ENCODE measurements at places on chromosomes 2 and 18.

DNA sequence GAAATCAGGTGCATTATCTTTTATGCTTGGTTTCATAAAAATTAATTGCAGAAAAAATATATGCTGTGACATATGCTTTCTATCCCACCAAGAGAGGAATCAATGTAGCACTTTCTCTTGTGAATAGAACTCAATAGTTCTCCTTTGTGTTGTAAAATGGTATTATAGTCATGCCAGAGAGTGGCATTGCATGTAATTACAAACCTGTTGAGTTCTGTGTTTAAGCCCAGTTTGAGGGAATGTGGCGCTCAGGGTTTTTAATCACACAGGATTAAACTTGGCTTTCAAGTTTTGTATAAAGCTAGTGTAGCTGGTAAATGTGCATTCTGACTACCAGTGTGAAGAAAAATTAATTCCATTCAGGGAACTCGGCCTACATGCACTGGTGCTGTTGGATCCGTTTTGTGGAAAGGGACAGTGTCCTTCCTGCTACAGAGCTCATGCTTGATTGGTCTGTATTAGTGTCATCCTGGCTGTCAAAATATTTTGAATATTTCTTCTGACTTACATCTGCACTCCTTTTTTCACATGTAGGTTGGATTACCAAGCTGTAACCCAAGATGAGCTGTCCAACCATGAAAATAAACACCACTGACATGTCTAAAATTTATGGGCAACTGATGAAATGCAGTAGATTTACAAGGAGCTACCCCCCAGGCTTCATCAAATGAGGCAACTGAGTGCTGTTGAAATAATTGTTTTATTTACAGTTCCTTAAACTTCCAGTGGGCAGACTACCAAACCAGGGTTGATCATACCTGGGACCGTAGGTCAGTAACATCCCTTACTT, 80.3 kb downstream of the SLC4A3 start:
- no peak for DNase-seq

GRCh38 chr2:137339051-137339450, 573.7 kb downstream of the THSD7B start:
- DNase-seq: no peak

DNA sequence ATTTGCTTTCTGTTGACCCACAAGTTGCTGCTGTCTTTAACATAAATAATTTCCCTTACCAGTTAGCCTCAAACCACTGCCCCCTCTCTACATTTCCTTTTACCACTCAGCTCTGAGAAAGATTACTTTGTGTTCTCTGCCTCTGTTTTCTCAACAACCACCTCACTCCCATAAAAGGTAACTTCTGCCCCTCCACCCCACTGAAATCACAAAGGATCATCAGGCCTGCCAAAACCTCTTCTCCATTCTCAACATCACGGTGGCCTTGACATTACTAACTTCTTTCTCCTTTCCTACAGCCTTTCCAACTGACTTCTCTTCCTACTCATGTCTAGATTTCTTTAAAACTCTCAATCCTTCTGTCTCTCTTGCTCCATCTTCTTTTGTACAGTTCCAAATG, 10.1 kb downstream of the ACADL start:
- no peak for DNase-seq

- no peak for DNase-seq
These were observed 47.5 kb downstream of the ARID5A start for GRCh38 chr2:96584017-96584416.

DNA sequence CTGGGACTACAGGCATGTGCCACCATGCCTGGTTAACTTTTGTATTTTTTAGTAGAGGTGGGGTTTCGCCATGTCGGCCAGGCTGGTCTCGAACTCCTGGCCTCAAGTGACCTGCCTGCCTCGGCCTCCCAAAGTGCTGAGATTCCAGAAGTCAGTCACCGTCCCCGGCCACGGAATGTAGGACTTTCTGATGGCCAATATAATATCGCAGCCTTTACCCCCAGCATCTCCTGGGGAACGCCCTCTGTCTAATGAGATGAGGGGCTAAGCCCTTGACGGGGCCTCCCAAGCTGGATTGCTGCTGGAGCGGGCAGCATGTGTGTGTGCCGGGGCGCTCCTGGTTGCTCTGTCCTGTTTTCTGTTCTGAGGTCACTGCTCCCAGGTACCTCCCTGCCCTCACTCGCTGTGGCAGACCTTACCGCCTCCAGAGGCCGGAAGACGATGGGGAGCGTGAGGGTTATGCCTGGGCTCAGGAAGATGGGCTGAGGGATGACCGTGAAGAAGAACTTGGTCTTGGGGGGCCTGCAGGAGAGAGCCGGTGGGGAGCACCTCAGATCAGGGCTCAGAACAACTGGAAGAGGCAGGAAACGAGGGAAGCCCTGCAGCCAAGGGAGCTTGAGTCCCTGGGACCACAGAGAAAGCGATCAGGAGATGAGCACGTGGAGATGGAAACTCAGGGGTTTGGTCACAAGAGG, 9.1 kb downstream of the CFAP65 start:
- DNase-seq: no peak

GRCh38 chr2:88451811-88452564, 505 bp downstream of the FOXI3 start:
- no peak for DNase-seq

- no peak for DNase-seq
These were observed 179.5 kb downstream of the PTGR3 start for GRCh38 chr18:75029481-75029880.

- DNase-seq: no peak
These were observed 297.4 kb downstream of the TGIF1 start for GRCh38 chr18:3747176-3747973.

GRCh38 chr2:554444-554843, 122.8 kb downstream of the TMEM18 start:
- DNase-seq: no peak

DNA sequence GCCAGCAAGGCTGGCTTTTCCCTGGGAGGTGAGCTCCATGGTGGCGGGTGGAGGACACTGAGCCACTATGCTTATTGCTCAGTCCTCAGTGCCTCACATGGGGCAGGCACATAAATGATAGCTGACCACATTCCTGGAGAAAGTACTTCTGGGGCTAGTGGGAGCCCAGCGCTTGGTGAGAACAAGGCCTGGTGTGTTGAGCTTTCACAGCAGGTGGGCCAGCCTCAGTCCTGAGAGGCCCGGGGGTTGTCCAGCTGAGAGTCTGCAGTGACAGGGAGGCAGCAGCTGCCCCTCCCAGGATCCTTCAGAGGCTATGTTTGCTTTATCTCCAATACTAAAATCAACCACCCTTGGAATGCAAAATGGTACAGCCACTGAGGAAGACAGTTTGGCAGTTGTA, 217.7 kb downstream of the ZBTB7C start:
- no peak for DNase-seq

DNA sequence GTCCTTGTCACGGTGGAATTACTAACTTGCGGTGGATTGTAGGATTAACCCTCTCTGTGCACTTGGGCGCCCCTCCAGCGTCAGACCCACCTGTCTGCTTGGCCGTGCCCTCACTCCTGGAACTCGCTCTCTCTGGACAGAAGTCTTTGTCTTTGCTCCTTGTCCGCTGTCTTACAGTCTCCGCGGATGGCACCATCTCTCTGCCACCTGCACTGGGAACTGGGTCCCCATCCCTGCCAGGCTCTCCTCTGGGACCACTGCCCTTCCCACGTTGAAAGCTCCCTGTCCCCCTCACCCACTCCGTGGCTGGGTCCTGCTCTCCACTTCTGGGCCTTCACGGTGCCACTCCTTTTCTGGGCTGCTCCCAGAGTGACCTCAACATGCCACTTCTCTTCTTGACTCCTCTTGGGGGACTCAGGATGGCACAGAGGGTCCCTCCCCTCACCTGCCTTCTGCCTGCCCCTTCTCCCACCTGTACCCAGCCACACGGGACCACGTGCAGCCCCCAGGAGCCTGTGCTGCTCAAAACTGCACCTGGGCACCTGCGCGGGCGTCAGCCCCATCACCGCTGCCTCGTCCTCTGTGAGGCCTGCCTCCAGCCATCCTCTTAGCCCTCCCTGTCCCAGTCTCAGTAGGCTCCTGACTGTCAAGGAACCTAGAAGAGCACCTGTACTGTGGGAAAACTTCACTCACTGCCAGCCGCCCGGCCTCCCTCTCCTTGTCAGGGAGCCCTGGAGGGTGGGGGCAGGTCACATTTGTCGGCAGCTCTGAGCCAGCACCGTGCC, 11.1 kb downstream of the CNDP2 start:
- DNase-seq: no peak

GRCh38 chr2:71853858-71854257, 293.8 kb downstream of the CYP26B1 start:
- DNase-seq: no peak

GRCh38 chr2:138974651-138975050, 194.5 kb upstream of the NXPH2 start:
- no peak for DNase-seq

GRCh38 chr2:37740164-37740739, 68.8 kb upstream of the CDC42EP3 start:
- DNase-seq: no peak

DNA sequence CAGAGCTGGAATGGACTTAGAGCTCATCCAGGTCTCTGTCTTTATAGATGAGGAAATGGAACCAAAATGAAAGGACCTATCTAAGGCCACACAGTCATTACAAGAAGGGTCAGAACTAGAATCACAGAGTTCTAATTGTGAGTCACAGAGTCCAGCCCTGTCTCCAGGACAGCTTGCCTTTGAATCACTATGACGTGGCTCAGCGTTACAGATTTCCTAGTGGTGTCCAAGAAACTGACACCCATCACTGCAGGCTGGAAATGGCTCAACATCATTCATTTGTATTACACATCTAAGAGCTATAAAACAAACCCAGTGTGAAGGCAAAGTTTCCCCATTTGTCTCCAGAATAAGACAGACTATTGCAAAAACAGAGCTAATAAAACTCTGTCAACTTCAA, 164.3 kb upstream of the SIX2 start:
- DNase-seq: no peak

DNA sequence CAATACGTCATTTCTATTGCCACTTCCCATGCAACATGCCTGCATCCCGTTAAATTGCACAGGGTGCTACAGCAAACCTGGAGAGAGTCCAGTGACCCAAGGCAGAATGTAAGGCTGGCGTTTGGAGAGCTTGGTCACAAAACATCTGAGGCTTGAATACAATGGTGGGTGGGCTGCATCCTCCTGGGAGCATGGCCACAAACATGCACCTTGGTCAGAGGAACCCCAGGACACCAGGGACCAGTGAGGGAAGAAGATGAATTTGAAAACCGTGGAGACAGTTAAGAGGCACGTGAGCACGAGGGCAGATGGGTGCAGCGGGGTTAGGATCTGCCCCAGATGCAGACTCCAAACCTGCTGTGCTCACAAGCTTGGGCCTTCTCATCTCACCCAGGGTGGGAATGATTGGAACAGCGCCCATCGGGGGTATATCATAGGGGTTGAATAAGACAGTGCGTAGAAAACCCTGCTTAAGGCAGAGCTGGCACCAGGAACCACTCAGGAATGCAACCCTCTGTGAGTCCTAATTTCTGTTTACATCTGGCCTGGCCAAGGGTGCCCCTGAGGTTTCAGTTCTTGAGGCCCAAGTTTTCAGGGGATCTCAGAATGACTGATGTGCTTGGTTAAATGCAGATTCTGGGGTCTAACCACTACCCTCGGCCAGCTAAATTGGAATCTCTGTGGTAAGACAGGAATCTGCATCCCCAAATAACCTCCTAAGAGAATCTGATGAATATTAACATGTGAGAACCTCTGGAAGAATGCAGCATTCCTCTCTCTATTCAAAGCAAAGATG, 97.2 kb downstream of the ARL4C start:
- DNase-seq: no peak

DNA sequence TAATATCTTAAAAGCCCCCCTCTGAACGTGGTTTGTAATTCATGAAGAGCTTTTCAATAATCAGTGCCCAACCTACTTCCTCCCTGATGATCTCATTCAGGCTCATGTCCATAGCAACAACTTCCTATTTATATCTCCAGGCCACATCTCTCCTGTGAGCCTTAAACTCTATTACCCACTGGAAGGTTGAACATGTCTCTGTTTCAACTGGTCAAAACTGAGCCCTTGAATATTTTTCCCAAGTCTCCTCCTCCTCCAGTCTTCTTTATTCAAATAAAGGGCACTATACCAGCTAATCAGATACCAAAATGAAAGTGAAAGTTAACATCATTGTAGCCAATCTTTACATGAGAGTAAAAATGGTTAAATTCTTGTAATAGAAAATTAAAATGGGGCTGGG, 63.7 kb upstream of the ITGA4 start:
- no peak for DNase-seq

DNA sequence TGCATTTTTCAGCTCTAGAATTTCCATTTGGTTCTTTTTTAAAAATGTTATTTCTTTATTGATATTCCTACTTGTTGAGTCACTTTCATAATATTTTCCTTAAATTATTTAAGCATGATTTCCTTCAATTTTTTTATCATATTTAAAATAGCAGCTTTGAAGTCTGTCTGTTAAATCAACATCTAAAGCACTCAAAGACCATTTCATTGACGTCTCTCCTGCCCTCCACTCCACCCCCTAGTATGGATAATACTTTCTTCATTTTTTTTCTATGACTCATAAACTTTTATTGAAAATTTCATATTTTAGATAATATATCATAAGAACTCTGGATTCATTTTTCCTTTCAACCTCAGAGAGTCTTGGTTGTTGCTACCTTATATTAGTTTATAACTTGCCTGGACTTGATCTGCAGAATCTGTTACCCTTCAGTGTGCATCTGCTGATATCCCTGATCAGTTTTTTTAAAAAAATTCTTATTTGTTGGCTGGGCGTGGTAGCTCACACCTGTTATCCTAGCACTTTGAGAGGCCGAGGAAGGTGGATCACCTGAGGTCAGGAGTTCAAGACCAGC, 59.0 kb upstream of the ZNF396 start:
- no peak for DNase-seq

- no peak for DNase-seq
These were observed 41.6 kb downstream of the INO80C start for GRCh38 chr18:35455926-35456763.

- no peak for DNase-seq
These were observed 156.4 kb downstream of the PTPRM start for GRCh38 chr18:7723558-7723957.

DNA sequence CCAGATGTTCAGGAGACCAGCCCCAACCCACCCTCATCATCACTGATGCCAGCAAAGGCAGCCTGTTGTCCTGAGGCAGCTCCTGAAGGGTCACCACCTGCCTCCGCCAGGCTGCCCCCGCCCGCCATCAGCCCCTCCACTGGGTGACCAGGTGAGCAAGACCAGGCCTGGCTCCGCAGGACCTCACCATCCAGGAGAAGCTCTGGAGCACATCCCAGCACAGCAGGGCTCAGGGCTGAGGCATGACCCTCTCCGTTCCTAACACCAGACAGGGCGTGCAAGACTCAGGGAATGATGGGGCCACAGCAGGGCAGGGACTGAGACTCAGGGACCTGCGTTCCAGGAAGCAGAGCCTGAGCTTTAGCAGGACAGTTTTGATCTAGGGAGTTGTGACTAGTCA, 218.8 kb upstream of the RAB6C start:
- no peak for DNase-seq

GRCh38 chr2:165843351-165843750, 49.3 kb upstream of the GALNT3 start:
- DNase-seq: no peak
